ENCODE measurements at places on chromosomes 6 and 20. TPM values are rescaled to one million over a fixed set of nuclear protein-coding genes. Genes with fewer than 3 reads are reported as not detected.

The HFE gene
- total RNA-seq: 46.0 TPM

The NDUFAF5 gene
- 24.0 TPM for total RNA-seq

DNA sequence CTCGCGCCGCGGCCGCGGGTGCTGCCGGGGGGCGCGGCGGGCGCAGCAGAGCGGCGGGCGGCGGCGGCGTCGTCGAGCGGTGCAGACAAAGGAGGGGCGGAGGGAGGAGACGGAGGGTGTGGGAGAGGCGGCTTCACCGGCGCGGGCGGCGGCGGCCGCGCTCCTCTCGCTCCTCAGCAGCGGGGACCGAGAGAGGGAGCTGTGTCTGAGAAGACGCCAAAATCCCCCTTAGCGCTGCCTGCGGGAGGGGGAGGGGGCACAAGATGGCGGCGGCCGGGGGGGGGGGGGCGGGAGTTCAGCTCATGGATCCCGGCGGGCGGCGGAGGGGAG is 296 bp downstream of the ADNP start:
- H3K36me3 ChIP-seq: peaks cover 57% of the 10 kb centered on the region
- no peak for DNase-seq
- peaks cover 39% of the 10 kb centered on the region for H3K4me1 ChIP-seq
- H3K27ac ChIP-seq: peak overlapping the region; percentile 84

- no peaks in the 10 kb centered on the region for H3K4me1 ChIP-seq
- H3K27ac ChIP-seq: no peak overlapping the region
These were observed 5.2 kb upstream of the NRSN2 start for GRCh38 chr20:341682-342081.

DNA sequence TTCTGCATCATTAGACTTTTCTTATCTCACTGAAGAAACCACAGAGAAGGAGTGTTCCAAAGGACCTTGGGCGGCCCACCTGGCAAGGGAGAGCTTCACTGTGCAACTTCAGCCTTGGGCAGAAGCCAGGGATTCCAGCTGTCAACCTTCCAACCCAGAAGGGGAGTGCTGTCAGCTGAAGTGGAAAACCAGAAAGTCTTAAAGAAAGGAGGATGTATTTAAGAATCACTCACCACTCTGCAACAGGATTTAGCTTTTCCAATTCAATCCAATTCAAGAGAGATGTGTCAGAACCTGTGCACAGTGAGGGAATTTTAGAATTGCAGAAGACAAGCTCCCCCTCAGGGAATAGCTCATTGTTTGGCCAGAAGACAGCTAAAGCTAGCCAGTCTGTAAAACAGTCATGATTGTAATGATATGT is 553.7 kb downstream of the CD83 start:
- no peaks in the 10 kb centered on the region for H3K36me3 ChIP-seq
- peak; percentile 78 for DNase-seq
- H3K27ac ChIP-seq: no peak overlapping the region
- H3K4me3 ChIP-seq: no peak overlapping the region
- H3K4me1 ChIP-seq: peaks cover 17% of the 10 kb centered on the region

- H3K36me3 ChIP-seq: no peaks in the 10 kb centered on the region
- H3K27ac ChIP-seq: no peak overlapping the region
- no peak for DNase-seq
- H3K4me3 ChIP-seq: no peak overlapping the region
These were observed 1513.4 kb upstream of the DEFB115 start for GRCh38 chr20:29744071-29744470.

Measured in PC-9 (cell line).